Stimulated activated CD4-positive, alpha-beta T cell treated with anti-CD3 and anti-CD28 coated beads, Interleukin-2, amount 100 ng/mL, for 48 hours (primary cell): ENCODE measurements at places on chromosomes 12 and 14.

GRCh38 chr12:55737581-55738122, 5.3 kb upstream of the GDF11 start:
- no peak for DNase-seq

GRCh38 chr12:26767116-26767515, 65.9 kb downstream of the ITPR2 start:
- no peak for DNase-seq

- no peak for DNase-seq
Observed at GRCh38 chr14:79581912-79582576, 629.3 kb downstream of the DIO2 start.

GRCh38 chr12:105510526-105510925, 180.0 kb downstream of the C12orf75 start:
- no peak for DNase-seq

GRCh38 chr12:2902272-2902880, 11.7 kb downstream of the TULP3 start:
- no peak for DNase-seq
